ENCODE measurements at places on chromosomes 2 and 18.

- no peak for DNase-seq
These were observed 101.8 kb upstream of the AGAP1 start for GRCh38 chr2:235391921-235392615.

DNA sequence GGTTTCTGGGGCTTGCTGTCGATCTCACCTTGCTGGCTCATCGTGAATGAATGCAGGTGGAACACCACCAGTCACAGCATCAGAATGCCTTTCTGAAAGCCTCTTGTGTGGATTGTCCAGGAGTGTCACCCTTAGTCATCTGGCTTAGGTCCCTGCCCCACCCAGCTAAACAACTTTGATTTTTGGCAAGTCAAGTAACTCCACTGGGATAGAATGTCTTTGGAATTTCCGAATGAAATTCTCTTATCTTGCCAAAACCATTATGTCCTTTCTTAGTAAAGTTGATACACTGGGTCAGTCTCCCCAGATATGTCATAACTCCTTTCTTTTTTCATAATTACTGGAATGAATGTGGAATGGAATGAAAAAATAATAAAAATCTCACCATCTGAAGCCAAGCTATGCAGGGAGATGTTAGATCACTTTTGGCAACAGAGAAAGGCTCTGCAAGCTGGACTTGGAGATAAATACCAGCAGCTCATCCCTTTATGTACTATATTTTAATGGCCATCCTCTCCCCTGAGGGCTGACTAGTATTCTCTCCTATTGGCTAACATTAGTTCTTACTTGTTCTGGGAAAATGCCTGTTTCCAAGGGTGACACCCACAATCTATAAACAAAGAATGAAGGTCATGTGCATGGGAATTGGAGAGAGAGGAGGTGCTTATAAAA lies 35.4 kb downstream of the INSIG2 start:
- DNase-seq, result no peak

DNA sequence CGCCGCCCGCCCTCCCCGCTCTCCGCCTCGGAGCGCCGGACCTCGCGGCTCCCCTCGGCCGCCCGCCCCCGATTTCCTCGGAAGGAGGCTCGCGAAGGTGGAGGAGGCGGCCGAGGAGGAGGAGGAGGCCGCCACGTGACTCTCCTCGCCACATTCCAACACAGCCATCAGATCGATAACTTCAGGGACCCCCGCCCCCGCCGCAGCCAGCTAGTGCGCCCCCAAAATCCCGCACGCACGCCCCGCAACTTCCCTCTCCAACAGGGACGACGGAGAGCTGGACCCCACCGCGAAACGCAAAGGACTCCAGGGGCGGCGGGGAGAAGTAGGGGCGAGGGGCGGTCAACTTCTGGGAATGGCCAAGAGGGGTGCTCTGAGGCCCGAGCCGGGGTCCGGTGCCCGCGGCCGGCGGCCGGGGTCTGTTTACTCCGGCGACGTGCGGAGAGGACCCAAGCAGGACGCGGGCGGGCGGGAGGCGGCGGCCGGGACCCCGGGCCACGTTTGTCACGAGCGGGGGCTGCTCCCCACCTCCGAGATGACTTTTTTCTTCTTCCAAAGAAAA lies 2.0 kb downstream of the ZNF521 start:
- DNase-seq, result peak; percentile 50

DNA sequence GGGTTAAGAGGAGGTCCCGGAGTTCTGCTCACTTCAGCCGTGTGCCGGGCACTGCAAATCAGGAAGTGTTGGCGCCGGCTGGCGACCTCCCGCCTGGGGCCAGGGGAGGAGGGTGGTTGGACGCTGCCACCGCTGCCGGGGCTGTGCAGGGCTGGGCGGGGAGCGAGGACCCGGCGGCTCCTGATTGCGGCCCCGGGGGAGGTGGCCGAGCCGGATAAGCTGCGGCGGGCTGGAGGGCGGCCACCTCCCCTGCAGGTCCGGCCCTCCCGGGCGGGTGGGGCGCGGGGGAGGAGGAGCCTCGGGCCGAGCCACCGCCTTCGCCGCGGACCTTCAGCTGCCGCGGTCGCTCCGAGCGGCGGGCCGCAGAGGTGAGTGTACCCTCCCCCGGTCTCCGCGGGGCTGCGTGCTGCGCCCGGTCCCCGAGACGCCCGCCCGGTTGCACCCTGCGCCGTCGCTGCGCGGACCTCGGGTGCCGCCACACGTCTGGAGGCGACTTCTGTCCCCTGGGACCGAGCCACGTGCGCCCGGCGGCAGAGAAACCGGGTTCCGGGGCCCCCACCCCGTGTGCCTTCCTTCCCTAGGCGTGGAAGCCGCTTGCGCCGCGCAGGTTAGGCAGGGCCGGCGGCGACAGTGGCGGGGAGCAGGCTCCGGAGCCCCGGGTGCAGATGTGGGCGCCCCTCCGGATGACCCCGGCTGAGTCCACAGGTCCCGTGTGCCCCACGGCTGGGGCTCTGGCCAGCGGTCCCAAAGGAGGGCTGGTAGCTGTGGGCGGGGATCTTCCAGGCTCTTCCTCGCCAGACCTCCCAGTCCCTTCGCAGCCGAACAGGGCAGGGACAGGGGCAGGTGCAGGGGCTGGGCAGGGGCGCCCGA lies at the start of gene STEAP3:
Gene STEAP3 (plus strand): TSS at position 314 of the 870 bp plus-strand sequence. CDS start 7,179 bp downstream, outside the sequence.
- DNase-seq, result no peak

- DNase-seq, result no peak
These were observed 806.1 kb upstream of the LRATD1 start for GRCh38 chr2:13826314-13826853.

Measured in nucleus accumbens (tissue), 56 donors.